ENCODE measurements at places on chromosomes 3 and 15.

DNA sequence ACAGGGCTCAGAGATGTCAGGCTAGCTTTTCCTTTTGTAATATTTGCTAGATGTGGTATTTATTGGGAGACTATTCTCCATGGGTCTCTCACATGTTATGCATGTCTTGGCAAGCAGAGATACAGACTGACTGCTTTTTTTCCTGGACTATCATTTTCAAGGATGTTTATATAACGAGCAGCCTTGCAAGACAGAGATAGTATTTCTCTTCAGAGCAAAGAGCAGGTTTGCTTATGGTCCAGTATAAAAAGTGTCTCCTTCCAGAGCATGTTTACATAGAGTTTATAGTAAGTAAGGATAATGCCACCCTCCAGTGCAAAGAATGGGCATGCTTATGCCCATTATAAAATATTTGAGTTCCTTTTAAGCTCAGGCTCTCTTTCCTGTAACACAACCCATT is 24.6 kb downstream of the GTF2E1 start:
- no peak for DNase-seq

- DNase-seq = no peak
Measured at GRCh38 chr3:137163241-137163871, 205.6 kb downstream of the IL20RB start.

DNA sequence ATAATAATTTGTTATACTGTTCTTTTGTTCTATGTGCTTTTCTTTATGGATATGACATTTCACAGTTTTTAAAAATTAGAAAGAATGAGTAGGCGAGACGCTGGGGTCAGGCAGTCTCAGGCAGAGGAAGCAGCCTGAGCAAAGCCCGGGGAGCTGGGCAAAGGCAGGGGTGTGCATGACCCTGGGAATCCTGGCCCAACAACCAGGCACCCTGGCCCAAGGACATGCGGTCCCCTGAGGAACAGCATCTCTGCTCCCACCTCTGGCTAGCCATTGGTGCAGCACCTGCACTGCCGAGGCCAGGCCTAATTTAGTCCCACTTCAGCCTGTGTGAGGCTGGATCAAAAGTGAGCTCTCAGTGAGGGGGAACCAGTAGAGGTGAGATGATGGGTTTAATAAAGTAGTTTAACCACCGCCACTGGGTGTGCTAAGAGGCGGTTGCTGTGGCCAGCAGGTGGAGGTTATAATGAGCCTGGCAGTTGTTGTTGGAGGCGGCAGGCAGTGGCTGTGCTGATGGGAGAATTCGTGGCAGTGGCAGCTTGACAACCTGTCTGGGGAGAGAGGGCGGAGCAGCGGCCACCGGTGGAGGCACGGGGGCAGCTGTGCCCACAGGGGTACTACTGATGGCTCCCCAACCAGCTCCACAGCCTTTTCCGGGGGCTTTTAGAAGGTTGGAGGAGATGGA is 41.5 kb downstream of the PRKCD start:
- no peak for DNase-seq

DNA sequence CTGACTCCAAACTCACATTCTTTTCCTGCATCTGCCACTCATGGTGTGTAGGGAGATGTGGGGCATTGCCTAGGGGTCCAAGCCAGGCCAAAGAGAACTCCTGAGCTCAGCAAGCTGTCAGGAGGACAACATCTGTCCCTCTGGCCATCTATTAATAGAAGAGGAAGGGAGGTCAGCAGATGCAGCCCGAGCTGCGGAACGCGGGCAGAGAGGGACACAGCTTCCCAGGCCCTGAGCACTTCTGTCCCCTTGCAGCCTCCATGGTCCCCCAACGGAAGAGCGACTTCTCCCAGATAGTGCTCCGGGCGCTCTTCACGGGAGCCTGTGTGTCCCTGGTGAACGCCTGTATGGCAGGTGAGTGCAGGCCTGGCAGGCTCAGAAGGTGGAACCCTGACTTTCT is 37.3 kb upstream of the PDE8A start:
- no peak for DNase-seq

DNA sequence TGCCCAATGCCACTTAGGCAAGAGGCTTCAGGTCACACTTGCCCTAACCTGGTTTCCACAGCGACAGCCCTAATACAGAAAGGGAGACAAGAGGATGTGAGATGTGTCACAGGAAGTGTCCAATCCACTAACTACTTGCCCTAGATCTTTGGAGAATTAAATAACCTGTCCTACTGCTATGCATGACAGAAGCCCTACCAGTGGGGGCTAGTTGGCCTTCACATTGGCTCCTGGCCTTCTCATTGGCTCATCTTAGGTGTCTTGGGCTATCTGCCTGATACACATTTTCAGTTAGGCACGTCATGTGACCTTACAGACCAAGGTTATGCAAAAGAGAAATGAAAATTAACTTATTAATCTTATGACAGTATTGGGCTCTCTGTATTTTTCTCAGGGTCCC is 449.9 kb downstream of the FHIT start:
- DNase-seq = no peak

GRCh38 chr3:1499694-1500093 is 406.9 kb downstream of the CNTN6 start:
- no peak for DNase-seq

GRCh38 chr3:70571696-70572095 is 259.3 kb upstream of the MDFIC2 start:
- no peak for DNase-seq

GRCh38 chr3:187400756-187401155 is 32.6 kb downstream of the RTP4 start:
- DNase-seq = no peak

DNA sequence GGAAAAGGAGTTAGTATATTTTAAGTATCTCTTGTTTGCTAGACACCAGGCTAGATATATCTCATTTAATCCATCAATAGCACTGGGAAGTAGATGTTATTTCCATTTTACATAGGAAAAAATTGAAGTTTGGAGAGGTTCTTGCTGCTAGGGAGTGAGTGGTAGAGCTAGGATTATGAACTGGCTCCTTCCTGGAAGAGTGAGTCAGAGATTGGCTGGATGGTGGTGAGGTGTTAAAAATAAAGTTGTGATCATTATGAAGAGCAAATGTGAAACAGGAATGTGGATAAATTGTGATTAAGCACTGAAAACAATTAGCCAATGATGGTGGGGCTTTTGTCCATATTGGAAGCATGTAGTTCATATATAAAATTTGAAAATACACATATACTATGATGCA is 234.2 kb downstream of the WNT5A start:
- DNase-seq = no peak

- DNase-seq = no peak
Measured at GRCh38 chr3:58868097-58868779, 181.6 kb downstream of the CFAP20DC start.

- DNase-seq = no peak
Measured at GRCh38 chr15:34725556-34725955, 29.2 kb downstream of the GJD2 start.

GRCh38 chr3:156762631-156763185 is 63.4 kb upstream of the LEKR1 start:
- no peak for DNase-seq

DNA sequence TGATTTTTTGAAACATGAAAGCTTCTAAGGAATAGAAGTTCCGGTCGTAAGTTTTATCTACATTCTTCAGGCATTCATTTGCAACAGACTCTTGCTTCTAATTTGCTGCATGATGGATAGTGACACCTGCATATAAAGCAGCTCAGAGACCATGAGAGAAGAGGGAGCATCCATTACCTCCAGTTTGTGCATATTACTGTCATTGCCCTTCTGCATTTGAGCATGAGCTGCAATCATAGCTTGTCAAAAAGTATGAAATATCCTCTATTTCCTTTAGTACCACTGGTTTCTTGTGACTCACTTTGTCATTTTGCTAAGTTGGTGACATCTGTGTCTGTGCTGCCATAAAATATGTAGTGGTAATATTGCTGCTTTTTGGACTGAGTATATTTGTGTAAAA is 160.1 kb upstream of the STAC start:
- DNase-seq = no peak

- DNase-seq = no peak
Measured at GRCh38 chr3:179234199-179234598, 16.7 kb downstream of the KCNMB3 start.

GRCh38 chr3:13626915-13627460 is 78.1 kb downstream of the FBLN2 start:
- DNase-seq = no peak

Data from activated T-helper 1 cell treated with Interleukin-2 at 50 U/mL for 16 hours (primary cell).